ENCODE measurements at places on chromosomes 4 and X. TPM values are rescaled to one million over a fixed set of nuclear protein-coding genes. Genes with fewer than 3 reads are reported as not detected.
A peak's percentile ranks its signal among the peaks of the same experiment; 100 is the strongest.

The ANOS1 gene
- not detected for total RNA-seq

The NR3C2 gene
- 53.5 TPM for total RNA-seq

The POU3F4 gene
- not detected for total RNA-seq

The ADGRG4 gene
- total RNA-seq = not detected

The SSX3 gene
- total RNA-seq = not detected

The ETDA gene
- not detected for total RNA-seq

The ARR3 gene
- not detected for total RNA-seq

GRCh38 chr4:71081192-71081591 is 87.7 kb downstream of the DCK start:
- no peaks in the 10 kb centered on the region for H3K4me1 ChIP-seq
- no peak for DNase-seq
- H3K4me3 ChIP-seq = no peak overlapping the region
- no peak overlapping the region for H3K27ac ChIP-seq
- no peaks in the 10 kb centered on the region for H3K36me3 ChIP-seq
- no peaks in the 10 kb centered on the region for H3K27me3 ChIP-seq

DNA sequence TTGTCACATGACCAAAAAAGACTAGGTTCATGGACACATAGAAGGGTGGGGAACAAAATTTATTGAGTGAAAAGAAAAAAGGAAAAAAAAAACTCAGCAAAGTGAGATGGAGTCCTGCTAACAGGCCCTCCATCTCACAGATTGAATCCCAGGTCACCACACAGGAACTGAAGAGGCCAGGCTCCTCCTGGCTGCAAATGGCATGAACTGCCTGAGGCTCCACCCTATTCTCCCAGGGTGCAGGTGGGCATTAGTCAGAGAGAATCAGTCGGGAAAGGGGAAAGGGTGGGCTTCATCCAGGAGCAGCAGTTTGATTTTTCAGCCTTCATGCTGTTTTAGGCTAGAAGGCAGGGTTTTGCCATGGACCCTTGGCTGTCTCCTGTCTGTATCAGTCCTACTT is 128.5 kb upstream of the GRID2 start:
- no peak overlapping the region for H3K27ac ChIP-seq
- H3K4me3 ChIP-seq = no peak overlapping the region
- H3K36me3 ChIP-seq = no peaks in the 10 kb centered on the region
- H3K27me3 ChIP-seq = no peaks in the 10 kb centered on the region
- H3K4me1 ChIP-seq = no peaks in the 10 kb centered on the region

DNA sequence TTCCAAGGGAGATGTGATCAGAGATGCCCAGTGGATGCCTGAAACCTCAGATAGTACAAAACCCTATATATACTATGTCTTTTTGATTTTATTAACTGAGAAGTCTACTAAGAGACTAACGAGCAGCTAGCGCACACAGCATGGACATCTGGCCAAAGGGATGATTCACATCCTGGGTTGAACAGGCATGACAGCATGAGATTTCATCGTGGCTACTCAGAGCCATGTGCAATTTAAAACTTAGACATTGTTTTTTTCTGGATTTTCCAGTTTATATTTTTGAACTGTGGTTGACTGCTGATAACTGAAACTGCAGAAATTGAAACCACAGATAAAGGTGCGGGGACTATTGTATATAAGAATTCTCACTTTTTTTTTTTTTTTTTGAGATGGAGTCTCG is 2252.9 kb upstream of the AGA start:
- DNase-seq = no peak
- no peaks in the 10 kb centered on the region for H3K36me3 ChIP-seq
- H3K27me3 ChIP-seq = no peaks in the 10 kb centered on the region
- H3K4me1 ChIP-seq = no peaks in the 10 kb centered on the region

DNA sequence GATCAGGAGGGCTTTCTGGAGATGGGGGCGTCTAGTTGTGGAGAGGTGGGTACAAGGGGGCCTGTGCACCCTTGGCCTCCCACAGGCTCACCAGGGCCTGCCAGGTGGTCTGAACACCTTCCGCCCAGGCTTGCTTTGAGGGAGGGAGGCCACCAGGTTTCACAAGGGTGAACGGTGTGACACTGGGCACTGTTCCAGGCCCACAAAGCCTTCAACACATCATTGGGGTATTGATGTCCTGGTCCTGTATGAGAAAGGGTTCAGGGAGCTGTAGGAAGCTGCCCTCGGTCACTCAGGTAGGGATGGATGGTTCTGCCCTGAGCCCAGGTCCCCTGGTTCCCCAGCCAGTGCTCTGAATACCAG is 6.0 kb downstream of the HTRA3 start:
- no peaks in the 10 kb centered on the region for H3K4me1 ChIP-seq
- no peak overlapping the region for H3K27ac ChIP-seq
- peaks cover 35% of the 10 kb centered on the region for H3K27me3 ChIP-seq

GRCh38 chrX:101377547-101377946 is 8.4 kb downstream of the BTK start:
- H3K4me1 ChIP-seq = no peaks in the 10 kb centered on the region
- peaks cover 3% of the 10 kb centered on the region for H3K27me3 ChIP-seq
- no peak overlapping the region for H3K4me3 ChIP-seq
- H3K27ac ChIP-seq = no peak overlapping the region

GRCh38 chr4:153222707-153223426 is 18.6 kb downstream of the TRIM2 start:
- no peak for DNase-seq
- H3K4me1 ChIP-seq = peaks cover 46% of the 10 kb centered on the region
- H3K36me3 ChIP-seq = no peaks in the 10 kb centered on the region
- peaks cover 5% of the 10 kb centered on the region for H3K27me3 ChIP-seq

- no peaks in the 10 kb centered on the region for H3K4me1 ChIP-seq
- peaks cover 5% of the 10 kb centered on the region for H3K36me3 ChIP-seq
- H3K27ac ChIP-seq = no peak overlapping the region
- H3K27me3 ChIP-seq = no peaks in the 10 kb centered on the region
Measured at GRCh38 chrX:91414713-91415112, 19.9 kb upstream of the PABPC5 start.

DNA sequence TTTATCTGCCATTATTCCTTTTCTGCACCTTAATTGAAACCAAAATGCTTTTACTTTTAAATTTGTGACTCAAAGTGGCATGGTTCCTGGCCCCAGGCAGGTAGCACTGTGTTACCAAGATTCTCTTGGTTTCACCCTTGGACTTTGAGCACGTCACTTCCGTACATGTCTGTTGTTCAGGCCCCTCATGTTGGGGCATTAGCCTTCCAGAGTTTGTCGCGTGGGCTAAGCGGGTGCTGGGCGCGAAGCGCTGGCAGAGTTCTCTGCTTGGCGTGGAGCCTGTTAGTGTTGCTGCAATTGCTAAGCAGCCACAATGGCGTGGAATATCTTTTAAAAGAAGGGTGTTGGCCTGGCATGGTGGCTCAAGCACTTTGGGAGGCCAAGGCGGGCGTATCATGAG is 14.0 kb upstream of the TADA2B start:
- no peak overlapping the region for H3K27ac ChIP-seq
- H3K27me3 ChIP-seq = no peaks in the 10 kb centered on the region
- H3K36me3 ChIP-seq = peaks cover 73% of the 10 kb centered on the region
- H3K4me1 ChIP-seq = no peaks in the 10 kb centered on the region

GRCh38 chr4:42133006-42133405 is 19.4 kb downstream of the BEND4 start:
- H3K27me3 ChIP-seq = no peaks in the 10 kb centered on the region
- no peaks in the 10 kb centered on the region for H3K4me1 ChIP-seq
- H3K4me3 ChIP-seq = no peak overlapping the region
- no peak for DNase-seq
- H3K36me3 ChIP-seq = no peaks in the 10 kb centered on the region
- no peak overlapping the region for H3K27ac ChIP-seq

DNA sequence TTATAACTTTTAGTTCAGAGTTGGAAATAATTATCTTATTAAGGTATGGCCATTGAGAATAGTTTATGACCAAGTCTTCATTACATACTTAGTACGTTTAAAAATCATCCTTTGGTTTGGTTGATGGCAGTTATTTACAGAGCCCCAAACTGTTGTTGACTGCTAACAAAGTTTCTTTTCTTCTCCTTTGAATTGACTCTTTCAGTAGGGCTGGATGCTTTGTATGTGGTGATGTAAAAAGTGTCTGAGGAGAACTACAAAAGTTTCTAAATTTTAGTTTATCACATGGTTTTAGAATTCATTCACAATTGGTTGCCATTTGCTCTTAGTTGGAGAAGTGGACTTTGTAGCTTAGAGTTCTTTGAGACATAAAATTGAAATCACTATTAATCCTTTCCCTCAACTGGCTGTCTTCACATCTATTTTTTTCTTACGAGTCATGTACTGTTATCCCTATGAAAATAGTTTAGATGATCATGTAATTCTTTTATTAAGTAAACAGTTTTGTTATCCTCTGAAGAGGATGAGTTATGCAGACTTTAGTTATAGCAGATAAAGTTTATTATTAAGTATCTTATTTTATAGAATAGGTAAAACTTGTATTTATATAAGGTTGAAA is 14.8 kb downstream of the PTPN13 start:
- no peaks in the 10 kb centered on the region for H3K4me1 ChIP-seq
- H3K4me3 ChIP-seq = no peak overlapping the region
- H3K36me3 ChIP-seq = no peaks in the 10 kb centered on the region
- DNase-seq = no peak
- no peak overlapping the region for H3K27ac ChIP-seq
- H3K27me3 ChIP-seq = peaks cover 6% of the 10 kb centered on the region

- peak; percentile 82 for DNase-seq
- H3K27ac ChIP-seq = peak within 1 kb of the TSS; percentile 93
- H3K4me3 ChIP-seq = peak within 1 kb of the TSS; percentile 85
- H3K27me3 ChIP-seq = no peaks in the 10 kb centered on the region
Measured at GRCh38 chrX:38561126-38561868, at the start of gene TSPAN7. TSS of gene TSPAN7 (plus strand) at chrX:38561542. CDS start at chrX:38561547, 5 bp downstream.

DNA sequence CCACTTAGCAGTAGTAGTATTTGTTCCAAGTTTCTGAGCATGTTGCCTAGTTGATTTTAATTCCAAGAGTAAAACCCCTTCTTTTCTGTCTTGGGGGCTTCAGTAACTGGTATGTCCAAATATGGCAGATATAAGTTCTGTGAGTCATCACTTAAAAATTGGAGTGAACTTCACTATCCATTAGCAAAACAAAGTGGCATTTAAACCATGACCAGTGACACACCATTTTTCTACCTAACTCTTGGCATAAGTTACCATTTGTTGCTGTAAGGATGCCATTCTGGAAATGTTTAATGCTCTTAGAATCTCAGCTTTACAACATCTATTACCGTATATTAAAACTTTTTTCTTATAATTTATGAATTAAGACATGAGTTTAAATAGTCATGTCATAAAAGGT is 102.0 kb downstream of the CBR4 start:
- no peak overlapping the region for H3K27ac ChIP-seq
- H3K4me3 ChIP-seq = no peak overlapping the region
- no peak for DNase-seq
- no peaks in the 10 kb centered on the region for H3K36me3 ChIP-seq
- no peaks in the 10 kb centered on the region for H3K27me3 ChIP-seq

DNA sequence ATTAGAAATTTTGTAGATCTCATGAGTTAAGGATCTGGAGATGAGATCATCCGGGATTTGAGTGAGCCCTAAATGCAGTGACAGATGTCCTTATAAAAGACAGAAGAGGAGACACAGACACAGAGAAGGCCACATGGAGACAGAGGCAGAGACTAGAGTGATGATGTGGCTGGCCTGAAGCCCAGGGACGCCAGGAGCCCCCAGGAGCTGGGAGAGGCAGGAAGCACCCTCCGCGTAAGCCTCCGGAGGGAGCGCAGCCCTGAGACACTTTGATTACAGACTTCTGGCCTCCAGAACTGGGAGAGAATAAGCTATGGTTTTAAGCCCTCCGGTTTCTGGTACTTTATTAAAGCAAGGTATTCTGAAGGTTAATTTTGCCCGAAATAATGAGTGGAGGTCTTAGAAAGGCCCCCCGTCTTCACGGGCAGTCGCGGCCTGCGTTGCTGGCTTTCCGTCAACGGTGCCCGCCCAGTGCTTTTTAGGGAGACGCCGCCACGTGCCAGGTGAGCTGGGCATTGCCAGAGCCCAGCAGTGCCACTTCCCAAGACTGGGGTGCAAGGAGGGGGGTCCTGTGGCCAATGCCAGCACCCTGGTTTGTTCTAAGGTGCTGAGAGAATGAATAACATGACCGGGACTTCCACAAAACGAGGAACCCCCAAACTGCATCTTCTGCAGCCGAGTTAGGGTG is 8.1 kb downstream of the DHRSX start:
- DNase-seq = peak; percentile 21
- peaks cover 60% of the 10 kb centered on the region for H3K36me3 ChIP-seq
- no peaks in the 10 kb centered on the region for H3K27me3 ChIP-seq
- peaks cover 16% of the 10 kb centered on the region for H3K4me1 ChIP-seq
- H3K27ac ChIP-seq = peak overlapping the region; percentile 41

DNA sequence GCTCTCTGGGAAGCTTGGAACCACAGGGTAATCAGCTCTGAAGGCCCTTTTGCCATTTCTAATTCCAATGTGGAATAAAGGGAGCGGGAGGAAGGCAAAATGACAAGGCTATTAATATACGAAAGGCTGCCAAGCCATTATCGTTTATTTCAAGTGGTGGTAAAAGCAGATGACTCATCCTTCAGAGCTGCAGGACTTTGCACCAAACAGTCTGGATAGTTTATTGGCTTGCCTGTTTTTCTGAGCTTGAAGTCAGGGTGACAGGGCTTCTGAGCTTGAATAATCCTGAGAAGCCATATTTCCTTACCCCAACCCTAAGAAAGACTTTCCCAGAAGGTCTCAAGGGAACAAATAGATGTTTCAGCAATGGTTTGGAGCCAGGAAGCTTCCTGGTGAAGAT is 7.7 kb upstream of the GABRE start:
- H3K27me3 ChIP-seq = no peaks in the 10 kb centered on the region
- H3K36me3 ChIP-seq = no peaks in the 10 kb centered on the region
- no peak overlapping the region for H3K4me3 ChIP-seq
- no peaks in the 10 kb centered on the region for H3K4me1 ChIP-seq

GRCh38 chrX:16185725-16186136 is 18.4 kb downstream of the MAGEB17 start:
- H3K27me3 ChIP-seq = peaks cover 3% of the 10 kb centered on the region
- no peak for DNase-seq
- no peak overlapping the region for H3K4me3 ChIP-seq
